Hematopoietic multipotent progenitor cell (in vitro differentiated cells): ENCODE measurements at places on chromosomes 1 and 21. TPM values are rescaled to one million over a fixed set of nuclear protein-coding genes. Genes with fewer than 3 reads are reported as not detected.

GRCh38 chr1:64838486-64838885 lies 93.6 kb downstream of the RAVER2 start:
- no peak for DNase-seq

DNA sequence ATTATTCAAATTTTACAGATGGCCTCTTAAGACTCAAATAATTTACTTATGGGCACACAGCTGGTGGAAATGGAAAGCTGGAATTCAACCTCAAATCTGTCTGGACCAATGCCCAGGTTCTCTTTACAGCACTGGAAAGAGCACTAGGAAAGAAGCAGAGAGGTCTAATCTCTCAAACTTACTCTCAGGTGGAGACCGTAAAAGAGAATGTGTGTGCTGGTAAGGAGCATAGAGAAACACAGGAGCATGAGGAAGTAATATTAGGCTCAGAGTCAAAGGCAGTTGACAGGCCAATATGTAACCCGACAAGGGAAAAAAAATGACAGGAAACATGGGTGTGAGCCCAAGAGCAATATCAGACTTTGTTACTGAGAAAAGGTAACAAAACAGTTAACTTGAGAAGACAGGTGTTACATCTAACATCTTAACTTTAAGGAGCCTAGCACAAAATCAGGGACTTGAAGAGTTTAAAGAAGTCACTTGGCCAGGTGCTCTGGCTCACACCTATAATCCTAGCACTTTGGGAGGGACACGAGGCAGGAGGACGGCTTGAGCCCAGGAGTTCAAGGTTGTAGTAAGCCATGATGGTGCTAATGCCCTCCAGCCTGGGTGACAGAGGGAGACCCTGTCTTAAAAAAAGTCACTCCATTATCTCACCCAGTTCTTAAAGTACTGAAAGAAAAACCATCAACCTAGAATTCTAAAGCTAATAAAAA lies 20.7 kb downstream of the PPP1R15B start:
- DNase-seq, result no peak

TMEM82 gene
- not detected for total RNA-seq

CCDC24 gene
- total RNA-seq, result 4.6 TPM

CCDC181 gene
- 0.54 TPM for total RNA-seq

DNA sequence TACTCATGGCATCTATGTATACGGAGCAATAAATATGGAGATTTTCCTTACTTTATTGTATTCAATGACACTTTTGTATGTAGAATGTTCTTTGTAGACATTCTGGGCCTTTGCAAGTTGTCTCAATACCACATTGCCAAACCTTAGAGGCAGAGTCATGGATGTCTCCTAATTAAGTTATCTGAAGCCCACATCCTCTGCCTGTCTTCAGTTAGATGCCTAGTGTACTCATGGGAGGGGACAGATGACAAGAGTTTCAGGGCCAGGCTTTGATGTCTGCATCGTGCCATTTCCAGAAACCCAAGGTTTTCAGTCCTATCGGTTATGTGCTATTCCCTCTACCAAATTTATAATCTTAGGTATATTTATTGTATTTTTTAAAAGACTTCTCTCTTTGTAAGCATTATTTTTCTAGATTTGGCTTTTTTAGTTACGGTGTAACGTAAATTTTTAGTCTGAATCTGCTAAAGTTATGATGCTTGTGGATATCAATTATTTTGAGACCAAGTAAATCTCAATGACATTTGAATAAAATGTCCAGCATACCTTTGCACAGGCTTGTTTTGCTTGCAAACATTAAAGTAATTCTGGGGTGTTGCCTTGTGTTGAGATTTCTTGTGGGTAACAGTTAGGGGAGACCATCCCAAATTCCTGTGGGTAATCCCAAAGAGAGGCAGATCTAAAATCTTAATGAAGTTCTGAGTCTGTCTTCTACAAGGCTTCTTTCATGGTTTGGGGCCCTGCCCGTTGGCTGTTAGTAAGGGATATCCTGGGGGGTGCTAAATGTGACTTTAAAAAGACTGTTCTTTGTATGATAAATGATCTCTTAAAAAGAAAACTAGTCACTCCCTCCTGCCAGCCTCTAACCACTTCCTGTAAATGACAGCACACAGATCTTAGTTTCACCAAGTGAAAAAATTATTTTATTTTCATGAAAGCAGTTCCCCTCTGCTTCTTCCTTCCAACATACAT lies 8.0 kb upstream of the MACF1 start:
- peak; percentile 94 for DNase-seq

- no peak for DNase-seq
Observed at GRCh38 chr1:37776946-37777516, 12.1 kb upstream of the EPHA10 start.

GRCh38 chr1:214441119-214441518 lies 110.3 kb downstream of the PTPN14 start:
- DNase-seq, result no peak

GREM2 gene
- total RNA-seq, result not detected

- no peak for DNase-seq
Observed at GRCh38 chr1:20603504-20604464, 14.9 kb downstream of the CDA start.

DENND2C gene
- total RNA-seq, result under 0.01 TPM

DNA sequence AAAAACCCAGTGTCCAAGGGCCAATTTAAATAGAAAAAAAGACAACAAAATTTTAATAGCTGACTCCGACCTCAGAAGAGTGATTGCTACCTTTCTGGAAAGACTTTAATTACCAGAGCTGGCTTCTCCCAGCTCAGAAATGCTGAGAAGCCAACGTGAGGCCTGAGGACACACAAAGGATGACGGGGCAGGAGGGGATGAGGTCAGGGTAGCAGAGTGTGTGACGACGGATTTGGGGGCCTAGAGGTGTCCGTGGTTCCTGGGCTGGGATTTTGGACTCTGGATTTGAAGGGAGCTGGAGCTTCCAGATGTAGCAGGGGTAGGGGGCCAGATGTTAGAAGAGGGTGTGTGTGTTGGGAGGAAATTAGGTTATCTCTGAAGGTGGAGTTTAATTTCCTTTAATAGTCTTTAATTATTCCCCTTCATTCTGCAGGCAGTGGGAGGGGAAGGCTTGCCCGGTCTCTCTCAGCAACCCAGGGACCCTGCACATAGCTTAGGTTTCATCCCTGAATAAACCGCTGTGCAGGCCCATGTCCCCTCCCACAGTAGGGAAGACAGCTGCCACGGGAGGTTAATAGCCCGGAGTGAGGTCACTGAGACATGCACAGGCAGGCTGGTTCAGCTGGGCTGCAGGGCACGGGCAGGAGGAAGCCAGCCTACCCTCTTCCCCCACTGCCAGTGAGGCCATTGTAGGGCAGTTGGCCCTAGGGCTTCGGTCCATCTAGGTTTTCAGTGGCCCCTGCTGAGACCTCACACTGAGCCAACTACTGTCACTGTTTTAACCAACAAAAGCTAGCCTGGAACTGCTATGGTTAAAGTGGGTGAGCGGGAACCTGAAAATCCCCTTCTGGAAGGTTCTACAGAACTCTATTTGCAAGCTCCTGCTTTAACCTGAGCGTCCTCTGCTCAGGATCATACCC lies 3.8 kb upstream of the PADI3 start:
- no peak for DNase-seq

GRCh38 chr1:22761821-22762220 lies 51.2 kb downstream of the EPHB2 start:
- no peak for DNase-seq

DNA sequence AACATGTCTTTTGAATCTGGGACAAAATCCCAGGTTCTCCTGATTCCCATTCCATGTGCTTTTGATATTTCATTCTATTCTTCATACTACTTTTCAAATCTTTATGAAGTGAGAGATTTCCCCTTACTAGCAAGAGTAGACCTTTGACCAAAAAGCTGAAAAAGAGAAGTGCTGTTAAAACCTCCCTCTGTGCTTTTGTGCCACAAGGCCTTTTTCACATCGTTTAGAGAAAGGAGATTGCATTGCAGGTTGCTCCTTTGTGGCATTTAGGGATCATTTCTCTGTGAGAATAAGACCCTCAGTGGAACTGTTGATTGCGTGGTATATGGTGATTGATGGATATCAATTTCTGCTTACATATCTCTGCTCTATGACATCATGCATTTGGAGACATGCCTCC lies 148.8 kb downstream of the TGFB2 start:
- DNase-seq, result no peak
